Cardiac fibroblast (primary cell): ENCODE measurements at places on chromosomes 7 and 10.

GRCh38 chr10:72275351-72276012 is 1.8 kb downstream of the DDIT4 start:
- peak; percentile 45 for DNase-seq

- no peak for DNase-seq
These were observed 254.9 kb upstream of the PHF14 start for GRCh38 chr7:10718768-10719167.

DNA sequence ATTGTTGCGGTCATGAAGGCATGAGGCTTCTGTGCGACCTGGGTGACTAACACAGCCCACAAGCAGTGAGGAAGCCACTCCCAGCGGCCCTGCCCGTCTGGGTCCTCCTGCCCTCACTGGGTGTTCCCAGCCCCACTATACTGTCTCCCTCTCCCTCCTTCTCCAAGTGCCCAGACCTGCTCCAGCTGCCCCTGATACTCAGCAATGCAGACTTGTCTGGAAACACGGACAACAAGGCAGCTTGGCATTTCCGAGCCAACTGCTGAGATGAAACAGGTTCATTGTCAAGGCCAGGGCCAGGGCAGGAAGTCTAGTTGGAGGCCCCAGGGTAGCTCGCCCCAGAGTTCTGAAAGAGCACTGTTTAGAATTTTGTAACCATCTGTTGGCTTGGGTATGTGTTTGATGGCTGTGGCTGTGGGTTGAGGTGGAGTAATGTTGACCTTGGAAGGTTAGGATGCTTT is 95.7 kb downstream of the RBM20 start:
- peak; percentile 12 for DNase-seq

DNA sequence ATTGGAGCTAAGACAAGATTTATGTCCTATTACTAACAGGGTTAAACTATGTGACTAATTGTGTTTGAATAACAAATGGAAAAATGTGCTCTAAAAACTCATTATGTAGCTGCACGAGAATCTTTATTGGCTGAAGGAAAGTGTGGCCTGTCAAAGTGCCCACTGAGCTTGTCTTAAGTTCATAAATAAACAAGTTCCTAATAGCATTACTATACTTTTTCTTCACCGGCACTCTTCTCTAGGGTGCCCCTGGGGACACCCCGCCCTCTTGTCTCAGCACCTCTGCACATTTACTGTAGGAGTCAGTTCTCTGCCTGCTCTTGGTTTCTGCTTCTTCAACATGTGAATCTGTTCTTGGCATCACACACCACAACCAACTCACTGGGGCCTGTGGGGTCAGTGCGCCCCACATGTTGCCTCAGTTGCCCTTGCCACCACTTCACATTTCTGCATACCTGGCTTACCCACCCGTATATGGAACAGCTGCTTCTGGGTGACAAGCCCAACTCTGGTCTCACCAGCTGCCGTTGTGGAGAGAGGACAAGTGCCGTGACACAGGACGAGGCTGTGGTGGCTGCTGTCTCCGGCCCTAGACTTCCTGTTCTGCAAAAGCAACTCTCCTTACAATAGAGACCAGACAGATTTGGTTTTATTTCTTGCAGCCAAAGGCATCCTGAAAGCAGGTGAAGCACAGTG is 96.3 kb upstream of the DDC start:
- no peak for DNase-seq

DNA sequence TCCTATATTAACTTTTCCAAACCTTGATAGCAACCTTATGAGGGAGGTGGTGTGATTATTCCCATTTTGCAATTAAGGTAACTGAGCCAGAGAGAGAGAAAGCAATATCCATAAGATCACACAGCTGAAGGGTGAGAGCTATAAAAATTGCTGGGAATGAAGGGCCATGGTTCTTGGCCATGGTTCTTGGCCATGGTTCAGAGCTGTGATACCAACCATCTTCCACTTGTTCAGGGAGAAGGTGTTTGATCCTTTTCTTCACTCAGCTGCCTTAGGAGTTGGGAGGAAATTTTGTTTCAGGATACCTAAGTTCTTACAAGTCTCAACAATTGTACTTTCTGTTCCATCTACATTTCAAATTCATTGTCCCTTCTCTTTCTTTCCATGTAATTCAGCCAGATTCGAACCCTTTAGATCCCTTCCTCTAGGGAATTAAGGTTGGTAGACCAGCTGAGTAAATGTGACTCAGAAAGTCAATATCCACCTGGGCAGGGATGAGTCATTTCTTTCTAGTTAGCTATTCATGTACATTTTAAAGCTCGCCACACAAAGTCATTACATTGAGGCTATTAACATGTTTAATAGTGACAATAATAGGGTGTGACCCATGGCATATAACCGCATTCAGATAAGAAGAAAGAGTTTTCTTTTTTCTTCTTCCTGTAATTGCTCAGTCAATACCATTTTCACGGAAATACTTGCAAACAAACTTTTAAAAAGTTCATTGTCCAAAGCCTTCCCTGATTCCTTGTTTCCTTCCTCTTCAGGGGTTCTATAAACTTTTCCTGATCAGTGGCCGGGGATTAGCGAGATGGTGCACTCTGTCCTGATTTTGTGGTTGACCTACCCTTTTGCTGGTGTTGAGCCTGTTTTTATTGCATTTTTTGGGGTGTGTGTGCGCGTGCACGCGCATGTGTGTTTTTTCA is 143.4 kb downstream of the TCF7L2 start:
- no peak for DNase-seq
